NCI-H524 treated with DMSO at 0.1 percent for 48 hours (cell line): ENCODE measurements at places on chromosomes 13 and 19.

DNA sequence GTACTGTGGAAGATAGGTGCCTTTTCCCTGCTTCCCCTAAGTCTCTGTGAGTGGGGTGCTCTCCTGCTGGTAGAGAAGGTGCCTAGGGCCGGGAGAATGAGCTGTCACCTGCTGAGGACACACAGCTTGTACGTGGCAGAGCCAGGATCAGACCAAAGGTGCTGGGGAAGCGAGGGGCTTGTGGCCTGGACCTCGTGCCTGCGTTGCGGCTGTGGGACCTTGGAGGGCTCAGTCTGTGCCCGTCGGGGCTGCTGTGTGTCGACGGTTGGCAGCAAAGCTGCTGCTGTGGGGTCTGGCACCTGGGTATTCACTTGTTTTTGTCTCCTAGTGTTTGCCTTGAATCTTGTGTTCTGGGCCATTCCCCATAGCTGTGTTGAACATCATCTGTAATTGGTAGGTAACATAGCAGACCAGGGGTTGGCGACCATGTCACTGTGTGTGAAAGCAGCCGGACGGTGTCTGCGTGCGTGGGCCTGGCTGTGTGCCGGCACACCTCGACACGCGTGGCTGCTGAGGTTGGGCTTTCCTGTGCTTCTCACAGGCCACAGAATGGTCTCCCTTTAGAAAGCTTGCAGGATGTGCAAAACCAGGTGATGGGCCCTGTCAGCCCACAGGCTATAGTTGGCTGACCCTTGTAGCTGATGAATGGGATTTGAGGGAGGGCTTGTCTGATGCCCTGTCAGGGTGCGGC lies 9.2 kb downstream of the U2AF2 start:
- DNase-seq, result no peak

DNA sequence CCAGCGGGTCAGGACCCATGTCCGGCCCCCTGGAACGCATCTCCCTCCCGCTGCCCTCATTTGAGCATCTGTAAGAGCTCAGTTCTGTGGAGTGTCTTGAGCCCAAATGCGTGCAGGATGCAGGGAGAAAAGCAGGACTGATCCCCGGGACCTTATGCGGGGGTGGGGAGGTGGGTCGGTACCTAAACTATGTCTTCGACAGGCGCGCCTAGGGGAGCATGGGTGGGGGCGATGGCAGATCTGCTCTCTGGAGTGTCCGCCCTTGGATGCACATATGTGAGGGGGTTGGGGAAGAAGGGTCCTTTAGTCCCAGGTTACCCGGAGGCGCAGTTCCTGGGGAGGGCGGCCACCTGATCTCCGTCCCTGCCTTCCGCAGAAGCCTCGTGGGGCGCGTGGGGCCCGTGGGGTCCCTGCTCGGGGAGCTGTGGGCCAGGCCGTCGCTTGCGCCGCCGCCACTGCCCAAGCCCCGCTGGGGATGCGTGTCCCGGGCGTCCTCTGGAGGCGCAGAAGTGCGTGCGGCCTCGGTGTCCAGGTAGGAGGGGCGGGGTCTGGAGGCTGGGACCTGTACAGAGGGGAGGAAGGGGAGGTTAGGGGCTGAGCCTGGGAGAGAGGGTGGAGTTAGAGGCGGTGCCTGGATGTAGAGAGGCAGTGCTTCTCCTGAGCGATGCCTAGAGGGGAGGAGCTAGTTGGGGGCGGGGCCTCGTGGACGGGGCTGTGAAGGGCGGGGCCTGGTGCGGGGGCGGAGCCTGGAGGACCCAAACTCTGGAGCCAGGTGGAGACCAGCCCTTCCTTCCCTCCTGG lies 2.9 kb downstream of the CILP2 start:
- no peak for DNase-seq

GRCh38 chr13:44281252-44282000 lies 92.2 kb upstream of the SERP2 start:
- no peak for DNase-seq

DNA sequence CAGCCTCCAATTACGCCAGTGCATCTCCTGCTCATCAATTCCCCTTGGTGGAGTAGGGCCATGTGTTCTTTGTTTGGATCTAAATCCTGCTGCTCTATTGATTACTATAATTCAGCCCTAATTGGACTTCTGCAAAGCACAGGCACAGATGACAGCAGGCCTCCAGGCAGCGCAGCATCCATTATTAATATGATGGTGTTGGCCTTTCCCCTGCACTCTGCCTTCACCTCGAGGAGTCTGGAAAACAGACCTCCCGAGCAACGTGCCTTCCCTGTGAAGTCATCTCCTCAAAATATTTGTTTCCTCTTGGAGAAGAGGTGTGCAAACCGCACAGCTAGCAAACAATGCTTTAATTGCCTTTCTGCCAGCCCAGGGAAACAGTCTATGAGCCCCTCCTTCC lies 92.5 kb downstream of the UQCRFS1 start:
- no peak for DNase-seq

DNA sequence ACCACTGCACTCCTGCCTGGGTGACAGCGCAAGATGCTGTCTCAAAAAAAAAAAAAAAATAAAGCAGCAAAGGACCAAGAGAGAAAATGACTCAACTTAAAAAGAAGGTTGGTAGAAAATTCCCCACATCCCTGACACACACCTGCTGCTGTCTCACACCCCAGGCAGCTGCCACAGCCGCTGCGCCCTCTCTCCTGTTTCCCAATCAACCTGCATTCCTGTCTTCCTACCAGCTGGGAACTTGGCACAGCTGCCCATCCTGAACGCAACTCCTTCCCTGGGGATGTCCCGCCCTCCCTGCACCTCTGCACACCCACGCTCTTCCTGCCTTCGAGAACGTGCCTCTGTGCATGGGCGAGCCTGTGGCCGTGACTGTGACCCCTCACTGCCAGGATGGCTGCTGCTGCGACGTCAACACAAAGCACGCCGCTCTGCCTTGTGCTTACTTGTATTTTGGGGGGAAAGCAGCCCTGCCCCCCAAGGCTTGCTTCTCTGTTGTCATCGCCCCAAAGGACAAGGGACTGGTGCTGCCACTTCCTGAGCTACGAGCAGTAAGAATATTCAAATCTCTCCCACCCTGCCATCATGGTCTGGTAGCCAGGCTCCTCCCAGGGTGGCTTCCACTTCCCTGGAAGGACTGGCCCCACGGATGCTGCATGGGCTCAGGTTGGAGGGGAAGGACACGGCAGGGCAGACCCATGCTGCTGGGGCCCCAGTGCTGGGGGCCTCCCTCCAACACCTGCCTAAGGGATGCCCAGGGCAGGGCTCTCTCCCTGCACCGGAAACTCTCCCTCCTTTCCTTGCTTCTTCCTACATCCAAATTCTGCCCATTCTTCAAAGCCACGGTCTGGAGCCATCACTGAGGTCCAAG lies 20.7 kb downstream of the SH3GL1 start:
- no peak for DNase-seq

DNA sequence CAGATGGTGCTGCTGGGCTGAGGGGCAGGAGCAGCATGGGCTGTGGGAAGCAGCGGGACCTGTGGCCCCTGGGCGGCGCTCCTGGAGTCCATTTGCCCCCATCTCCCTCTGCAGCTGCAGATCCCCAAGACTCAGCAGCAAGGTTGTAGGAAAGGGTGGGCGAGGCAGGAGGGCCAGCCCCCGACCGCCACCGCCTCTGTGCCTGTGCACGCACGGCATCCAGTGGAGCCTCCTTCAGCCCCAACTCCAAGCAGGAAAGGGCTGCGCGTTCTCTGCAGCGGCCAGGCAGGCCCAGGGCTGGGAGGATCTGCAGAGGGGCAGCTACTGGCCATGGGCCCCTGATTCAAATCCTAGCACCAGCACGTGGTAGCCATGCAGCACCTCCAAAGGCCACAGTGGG lies 20.8 kb downstream of the DPF1 start:
- no peak for DNase-seq

DNA sequence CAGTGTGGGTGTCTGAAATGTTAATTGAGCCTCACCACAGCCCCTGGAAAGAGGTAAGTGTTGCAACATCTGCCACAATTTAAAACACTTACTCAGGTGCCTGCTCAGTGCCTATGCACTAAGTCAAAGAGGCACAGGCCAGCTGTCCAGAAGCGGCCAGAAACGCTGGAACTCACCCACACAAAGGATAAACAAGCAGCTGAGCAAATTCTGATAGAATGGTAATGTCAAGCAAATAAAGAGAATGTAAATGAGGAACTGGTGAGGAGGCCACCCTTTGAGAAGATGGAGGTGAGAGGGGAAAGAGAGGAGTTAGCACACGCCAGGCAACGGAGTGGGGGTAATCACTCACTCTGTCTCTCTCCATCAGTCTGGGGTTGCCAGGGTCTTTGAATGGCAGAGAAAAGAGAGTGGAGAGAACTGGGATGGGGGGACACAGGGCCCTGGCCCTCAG lies 67.7 kb upstream of the SERP2 start:
- no peak for DNase-seq

DNA sequence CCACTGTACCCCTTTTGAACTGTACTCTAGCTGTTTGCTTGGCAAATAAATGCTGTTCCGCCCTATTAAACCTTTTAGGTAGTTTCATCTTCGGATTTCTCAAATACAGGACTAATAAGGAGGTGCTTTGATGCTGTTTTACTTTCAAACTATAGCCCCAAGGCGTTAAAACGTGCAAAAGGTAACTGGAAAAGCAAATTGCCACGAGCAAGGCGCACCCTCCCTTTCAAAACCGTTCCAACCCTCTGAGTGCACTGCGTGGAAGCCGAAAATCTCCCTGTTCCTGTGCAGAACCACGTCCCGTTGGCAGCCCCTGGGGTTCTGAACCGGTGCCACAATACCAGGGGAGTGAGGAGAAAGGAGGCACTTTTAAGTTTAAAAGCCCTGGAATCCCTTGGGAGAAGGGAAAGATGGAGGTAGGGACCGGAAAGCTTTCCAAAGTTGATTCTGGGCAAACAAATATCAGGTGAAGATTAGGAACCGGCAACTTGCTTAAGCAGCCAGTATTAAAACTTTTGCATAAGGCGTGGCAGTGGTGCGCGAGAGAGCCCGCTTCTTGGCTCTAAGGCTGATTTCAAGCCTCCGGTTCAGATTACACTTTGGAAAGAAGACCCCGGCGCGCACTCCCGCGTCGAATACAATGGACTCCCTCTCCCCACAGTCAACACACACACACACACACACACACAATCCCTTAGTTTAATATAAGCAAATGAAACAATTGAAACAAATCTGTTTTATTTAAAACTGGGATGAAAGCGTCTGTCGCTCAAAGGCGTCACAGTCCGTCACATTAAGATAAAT lies 9.5 kb downstream of the POU4F1 start:
- no peak for DNase-seq

DNA sequence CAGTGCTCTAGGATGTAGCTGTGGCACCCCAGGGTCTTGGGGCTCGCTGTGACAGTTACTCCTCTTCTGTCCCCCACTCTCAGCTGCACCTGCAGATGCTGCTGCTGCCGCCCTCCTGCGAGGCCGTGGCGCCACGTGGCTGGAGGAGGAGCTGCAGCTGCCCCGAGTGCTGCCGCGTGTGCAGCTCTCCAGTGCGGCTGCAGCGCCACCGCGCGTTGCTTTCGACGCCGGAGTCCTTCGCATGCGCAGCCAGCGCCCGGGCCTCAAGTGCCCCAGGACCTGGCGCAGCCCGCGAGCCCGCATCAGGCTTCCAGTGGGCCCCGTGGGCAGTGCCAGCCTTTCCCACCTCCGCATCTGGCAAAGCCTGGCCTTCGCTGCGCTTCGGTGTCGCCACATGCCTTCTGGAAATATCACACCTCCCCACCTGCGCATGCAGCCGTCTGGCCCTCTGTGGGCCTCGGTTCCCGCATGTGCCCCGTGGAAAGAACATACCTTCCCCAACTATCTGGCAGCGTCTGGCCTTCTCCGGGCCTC lies 692 bp upstream of the ZNF580 start:
- DNase-seq, result no peak

DNA sequence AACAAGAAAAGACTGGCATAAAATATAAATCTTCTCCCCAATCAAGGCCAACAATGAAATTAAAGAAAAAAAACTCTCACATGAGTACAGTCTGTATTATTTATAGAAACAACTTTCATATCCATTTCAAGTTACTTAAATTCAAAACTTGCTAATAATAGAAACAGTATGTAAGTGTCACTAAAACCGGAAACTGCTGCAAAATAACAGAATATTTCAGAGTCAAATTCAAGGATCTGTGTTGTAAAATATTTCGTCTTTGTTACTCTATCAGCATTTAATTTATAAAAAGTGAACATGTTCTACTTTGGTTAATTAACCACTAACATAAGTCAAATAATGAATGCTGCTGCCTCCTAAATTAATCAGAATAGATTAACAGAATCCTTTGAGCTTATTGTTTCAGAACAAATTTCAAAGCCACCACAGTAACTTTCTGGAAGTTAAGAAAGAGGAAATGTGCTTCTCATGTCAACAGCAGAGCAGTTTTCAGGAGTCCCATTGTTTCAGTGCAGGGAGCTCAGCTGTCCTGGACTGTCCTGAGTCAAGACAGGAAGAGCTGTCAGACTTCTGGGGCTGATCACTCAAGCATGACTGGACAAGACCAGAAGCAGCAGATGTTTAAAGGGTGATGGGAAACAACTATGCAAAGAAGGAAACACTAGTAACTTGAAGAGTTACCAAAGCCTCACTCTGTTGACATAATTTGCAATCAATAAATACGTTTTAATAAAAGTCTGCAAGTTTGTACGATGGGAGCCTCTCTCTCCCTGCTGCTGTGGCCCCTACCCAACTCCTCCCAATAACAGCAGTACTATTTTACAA lies 76.9 kb downstream of the FOXO1 start:
- DNase-seq, result peak; percentile 18

- DNase-seq, result no peak
These were observed 548.4 kb downstream of the GPC6 start for GRCh38 chr13:93775027-93775426.

DNA sequence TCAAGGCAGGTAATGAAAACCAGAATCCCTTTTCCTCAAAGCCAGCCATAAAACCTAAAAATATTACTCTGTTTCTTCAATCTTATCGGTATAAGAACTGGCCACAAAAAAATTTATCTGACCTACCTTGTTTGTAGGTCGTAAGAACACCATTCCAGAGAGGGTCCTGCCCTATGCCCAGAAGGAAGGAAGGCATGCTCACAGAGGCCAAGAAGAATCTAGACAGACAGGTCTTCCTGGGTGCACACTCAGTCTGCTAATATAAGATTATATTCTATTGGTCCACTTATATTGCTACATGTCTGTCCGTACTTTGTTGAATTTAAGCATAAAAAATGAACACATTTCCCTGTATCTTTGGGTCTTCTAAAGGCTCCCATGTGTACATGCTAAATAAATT lies 2136.1 kb upstream of the PCDH20 start:
- no peak for DNase-seq

- no peak for DNase-seq
These were observed 370.6 kb downstream of the DIAPH3 start for GRCh38 chr13:59793107-59793506.

- DNase-seq, result peak; percentile 58
These were observed 1.2 kb upstream of the EEF2 start for GRCh38 chr19:3986260-3987041.

DNA sequence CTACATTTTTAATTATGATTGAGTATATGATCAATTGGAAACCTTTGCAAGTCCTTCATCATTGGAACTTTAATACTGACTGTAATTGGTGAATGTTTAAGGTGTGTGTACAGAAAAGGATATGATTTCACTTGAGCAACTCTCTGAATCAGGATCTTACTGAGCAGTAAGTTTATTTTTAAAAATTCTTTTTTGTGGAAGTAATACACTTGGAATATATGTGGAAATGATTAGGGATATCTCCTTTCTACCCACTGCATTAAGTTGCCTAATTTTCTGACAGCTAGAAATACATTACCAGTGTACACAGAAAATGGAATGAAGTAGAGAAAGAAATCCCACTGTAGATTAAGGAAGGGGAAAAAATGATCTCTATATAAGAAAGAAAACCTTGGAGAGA lies 865.8 kb downstream of the PCDH9 start:
- DNase-seq, result no peak
